Fibroblast of skin of scalp (primary cell): ENCODE measurements at places on chromosomes 11 and 22.

DNA sequence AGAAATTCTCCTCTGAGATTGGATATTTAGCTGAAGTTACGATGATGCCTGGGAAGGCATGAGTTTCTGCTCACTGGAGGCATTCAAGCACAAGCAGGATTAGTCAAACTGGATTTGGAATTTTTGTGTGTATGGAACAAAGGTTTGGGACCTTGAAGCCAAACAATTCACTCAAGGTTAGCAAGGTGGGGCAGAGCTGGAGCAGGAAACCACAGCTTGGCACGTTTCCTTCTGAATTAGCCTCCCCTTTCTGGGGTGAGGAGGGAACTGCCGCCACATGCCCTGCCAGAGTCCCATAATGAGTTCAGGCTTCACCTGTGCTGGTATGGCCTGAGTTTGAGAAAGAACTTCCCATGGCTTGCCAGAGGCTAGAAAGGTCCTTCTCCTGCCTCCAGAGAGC lies 50.9 kb upstream of the RRAS2 start:
- DNase-seq: no peak

DNA sequence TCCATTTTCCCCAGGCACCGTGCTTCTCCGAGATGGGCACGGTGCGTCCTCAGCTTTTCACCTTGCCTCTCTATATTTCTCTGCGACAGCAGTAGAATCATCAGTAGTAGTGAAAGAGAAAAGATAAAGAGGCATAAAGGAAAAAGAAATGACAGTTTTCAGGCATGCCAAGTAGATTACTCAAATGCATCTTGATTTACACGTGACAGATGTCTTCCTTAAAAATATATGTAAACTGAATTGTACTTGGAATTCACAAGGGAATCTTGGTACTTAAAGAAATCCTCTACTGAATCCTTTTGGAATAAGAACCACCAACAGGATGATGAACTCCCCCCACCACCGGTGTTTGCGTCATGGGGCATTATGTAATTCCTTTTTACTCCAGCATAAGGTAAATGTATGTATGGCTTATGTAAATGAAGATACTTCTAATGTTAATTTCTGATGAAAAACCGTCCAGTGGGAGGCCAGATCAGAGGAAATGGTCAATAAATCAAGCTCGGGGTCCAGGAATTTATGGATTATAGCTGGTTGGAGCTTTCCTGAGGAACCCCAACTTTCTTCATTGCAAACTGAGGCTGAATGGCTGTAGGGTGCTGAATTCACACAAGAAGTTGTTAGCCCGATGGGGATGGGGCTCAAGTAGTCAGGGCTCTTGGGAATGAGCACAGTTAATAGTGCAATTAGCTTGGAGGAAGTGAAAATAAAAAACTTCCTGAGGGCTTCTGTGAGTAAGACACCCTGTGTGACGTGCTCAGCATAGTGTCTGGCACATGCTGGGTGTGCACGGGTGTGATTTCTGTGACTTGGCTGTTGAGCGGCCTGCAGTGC lies 630.4 kb downstream of the OPCML start:
- DNase-seq: peak; percentile 12

DNA sequence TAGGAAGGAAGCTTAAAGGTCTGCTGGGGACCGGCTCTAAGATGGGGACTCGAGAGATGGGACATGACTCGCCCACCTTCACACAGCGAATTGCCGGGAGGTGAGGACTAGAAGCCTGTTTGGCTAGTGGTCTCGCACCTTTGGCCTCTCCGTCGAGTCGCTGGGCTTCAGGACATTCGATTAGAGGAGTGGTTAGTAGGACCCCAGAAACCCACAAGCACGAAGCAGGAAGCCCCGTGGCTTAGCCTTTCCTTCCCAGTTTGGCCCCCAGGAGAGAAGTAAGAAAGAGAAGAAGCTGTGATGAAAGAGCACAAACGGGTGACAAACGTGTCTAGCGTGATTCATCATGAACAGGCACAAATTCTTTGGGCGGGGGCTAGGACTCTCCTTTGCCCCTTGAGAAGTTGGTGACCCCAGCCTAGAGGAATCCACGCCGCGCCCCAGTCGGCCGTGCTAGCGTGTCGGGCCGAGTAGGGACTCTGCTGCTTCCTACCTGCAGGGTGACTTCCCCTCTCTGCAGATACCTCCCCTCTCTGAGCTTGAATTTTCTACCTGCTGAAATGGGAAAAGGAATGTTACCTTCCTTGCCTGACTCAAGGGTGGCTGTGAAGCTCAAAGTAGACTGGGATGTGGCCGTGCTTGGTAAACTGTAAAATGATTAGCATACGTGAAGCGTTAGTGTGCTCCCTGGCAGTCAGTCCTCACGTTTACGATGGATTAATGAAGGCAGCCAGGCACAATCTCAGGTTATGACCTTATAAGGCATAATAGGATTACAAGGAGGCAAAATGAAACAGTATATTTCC lies 1.1 kb upstream of the ADM start:
- DNase-seq: peak; percentile 92

DNA sequence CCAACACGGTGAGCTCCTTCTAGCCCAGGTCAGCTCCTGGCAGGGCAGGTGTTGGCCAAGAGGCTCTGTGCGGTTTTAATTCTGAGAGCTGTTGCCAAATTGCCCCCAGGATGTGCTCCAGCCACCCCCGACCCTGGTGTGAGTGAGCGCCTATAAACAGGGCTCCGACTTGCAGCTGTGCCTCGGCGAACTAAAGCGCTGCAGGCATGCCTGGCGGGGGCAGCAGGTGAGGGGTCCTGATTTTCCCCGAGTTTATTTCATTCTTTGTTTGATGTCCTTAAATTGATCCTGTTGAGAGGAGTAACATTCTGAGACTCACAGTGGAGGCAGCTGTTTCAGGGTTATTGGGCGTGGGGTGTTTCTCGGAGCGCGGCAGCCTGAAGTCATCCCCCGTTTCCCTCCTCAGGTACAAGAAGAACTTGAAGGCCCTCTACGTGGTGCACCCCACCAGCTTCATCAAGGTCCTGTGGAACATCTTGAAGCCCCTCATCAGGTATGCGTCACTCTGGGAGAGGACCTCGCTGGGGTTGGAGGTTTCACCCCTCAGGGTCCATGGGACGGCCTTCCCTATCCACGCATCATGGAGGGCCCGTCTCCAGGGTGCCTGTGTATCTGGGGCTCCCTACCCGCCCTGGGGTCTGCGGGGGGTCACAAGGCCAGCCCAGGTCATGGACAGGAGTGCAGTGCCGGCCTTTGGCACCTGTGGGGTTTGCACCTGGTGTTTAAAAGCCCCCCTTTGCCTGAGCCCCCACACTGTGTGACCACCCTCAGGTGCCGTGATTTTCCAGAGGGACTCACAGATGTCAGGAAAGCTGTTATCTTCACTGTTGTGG lies 62.1 kb downstream of the ARHGAP8 start:
- no peak for DNase-seq

DNA sequence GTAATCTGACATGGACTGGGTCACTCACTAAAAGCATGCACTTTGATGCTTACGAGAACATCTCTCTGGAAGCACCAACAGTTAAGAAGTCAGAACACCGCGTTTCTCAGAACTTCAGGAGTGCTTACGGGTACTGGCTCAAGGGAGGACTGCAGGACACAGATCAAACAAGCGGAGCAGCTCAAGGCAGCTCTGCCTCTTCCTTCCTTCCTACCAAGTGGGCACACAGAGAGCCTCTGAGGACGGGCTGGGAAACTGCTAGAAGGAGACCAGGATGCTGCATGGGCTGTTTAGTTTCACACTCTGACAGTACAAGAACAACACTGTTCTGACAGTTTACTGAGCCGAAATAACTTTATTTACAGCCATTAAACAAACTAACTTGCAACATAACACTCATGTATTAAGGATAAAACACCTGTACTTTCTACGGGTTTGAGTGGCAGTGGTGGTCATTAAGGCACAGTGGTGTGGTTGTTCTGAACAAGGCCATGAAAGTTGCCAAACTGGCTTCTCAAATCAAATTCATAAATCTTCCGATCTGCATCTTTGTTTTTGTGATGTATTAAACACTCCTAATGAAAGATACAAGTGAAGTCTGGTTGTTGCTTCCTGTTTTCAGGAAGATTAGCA lies 37.5 kb downstream of the ARFGAP3 start:
- DNase-seq: no peak

GRCh38 chr11:120937501-120937900 lies 86.4 kb upstream of the TBCEL start:
- DNase-seq: no peak

- DNase-seq: peak; percentile 84
Measured at GRCh38 chr11:26780376-26781085, 58.7 kb upstream of the SLC5A12 start.

DNA sequence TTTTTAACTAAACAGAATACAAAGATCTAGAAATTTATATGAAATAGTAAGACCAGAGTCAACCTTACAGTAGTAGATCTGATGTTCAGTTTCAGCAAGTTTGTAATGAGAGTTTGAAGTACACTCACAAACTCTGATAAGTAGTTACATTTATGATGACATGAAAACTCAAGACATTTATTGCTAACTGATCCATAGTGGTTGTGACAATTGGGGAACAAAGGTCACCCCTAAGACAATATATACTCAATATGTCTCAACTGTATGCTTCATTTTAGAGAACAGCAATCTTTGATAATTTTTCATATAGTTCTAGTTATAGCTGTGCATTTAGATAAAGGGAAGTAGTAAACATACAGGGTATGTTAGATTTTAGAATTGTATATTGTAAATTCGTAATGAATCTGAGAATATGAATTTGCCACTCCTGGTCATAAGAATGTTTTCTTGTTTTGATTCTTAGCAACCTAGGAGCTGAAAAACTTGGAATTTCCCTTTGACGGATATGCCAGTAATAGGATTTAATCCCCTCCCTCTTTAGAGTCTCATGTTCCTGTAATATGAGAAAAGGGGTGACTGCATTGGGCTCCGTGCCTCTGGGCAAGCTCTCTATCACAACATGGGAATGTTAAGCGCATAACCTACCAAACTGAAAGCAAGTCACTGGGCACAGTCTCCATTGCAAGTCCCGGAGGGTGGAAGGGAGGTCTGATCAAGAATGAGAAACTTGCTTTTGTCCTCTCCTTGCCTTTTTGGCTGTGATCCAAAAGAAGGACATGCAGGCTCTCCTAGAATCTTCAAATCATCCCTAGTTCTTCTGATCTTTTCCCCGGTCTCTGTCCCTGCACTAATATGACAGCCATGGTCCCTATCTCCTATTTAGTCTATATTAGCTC lies 11.4 kb downstream of the OR10D3 start:
- no peak for DNase-seq

DNA sequence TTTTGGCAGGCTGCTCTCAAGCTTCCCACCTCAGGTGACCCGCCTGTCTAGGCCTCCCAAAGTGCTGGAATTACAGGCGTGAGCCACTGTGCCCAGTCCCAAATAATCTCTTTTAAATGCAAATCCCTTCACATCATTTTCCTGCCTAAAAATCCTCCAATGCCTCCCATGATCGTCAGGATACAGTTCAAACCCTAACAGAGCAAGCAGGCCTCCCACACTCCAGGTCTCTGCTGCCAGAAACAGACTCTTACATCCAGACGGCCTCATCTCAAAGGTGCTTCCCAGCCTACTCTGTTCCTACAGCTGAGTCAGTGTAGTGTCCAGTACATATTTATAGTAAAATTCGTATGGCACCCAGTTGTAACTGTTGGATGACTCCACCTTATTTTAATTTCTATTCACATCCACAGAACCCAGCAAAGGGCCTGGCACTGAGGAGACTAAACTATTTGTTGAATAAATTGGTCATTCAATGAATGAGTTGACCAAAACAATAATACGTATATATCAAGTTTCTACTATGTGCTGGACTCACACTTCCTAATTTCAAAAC lies 8.2 kb downstream of the SIRT3 start:
- no peak for DNase-seq

GRCh38 chr11:73792584-73792983 lies 4.9 kb downstream of the MRPL48 start:
- DNase-seq: no peak

DNA sequence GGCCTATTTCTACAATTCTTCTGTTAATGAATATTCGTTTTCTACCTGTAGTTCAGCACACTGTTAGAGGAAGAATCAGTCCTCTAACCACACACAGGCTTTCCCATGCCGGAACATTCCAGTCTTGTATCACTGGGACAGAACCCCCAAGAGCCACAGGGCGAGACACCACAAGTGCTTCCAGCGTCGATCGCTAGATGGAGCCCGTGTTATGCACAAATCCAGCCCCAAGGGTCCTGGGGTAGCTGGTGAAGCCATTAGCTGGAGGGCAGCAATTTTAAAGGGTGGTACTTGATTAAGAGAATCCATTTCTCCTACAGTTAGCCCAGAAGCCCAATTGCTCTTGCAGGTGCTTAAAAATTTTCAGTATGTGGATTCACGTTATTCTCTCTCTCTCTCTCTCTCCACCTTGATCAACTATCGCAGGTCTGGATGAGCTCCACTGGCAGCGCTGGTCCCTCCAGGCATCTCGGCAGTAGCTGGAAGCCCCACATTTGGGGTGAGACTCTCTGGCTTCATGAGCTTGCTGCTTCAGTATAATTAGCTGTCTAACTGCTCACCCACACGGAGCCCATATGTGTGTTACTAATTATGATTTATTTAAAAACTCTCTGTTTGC lies 148.2 kb upstream of the SNX19 start:
- DNase-seq: peak; percentile 80
